ENCODE measurements at places on chromosomes 2 and 18. TPM values are rescaled to one million over a fixed set of nuclear protein-coding genes. Genes with fewer than 3 reads are reported as not detected.

Gene TCF7L1
- 41.9 TPM for polyA plus RNA-seq

Gene GKN1
- polyA plus RNA-seq = not detected

Gene TDRD15
- polyA plus RNA-seq = 0.48 TPM

Gene ASB18
- 0.84 TPM for polyA plus RNA-seq

Gene SETBP1
- polyA plus RNA-seq = 24.7 TPM

Gene CPO
- polyA plus RNA-seq = 0.53 TPM

Gene STARD6
- not detected for polyA plus RNA-seq

Gene MOCOS
- 1.1 TPM for polyA plus RNA-seq

Gene SLC25A12
- polyA plus RNA-seq = 51.7 TPM

Gene SLC9A4
- polyA plus RNA-seq = 0.12 TPM

Gene SLC19A3
- 6.1 TPM for polyA plus RNA-seq

Gene GRHL1
- polyA plus RNA-seq = 12.9 TPM

Gene PECR
- 12.5 TPM for polyA plus RNA-seq

Gene LYPD1
- 133 TPM for polyA plus RNA-seq

Gene CNDP1
- polyA plus RNA-seq = 1.3 TPM

Gene INHA
- 2.2 TPM for polyA plus RNA-seq

Gene SANBR
- polyA plus RNA-seq = 35.1 TPM

Gene FSIP2
- 1.0 TPM for polyA plus RNA-seq

Gene SELENOI
- polyA plus RNA-seq = 28.2 TPM

Gene ABHD1
- polyA plus RNA-seq = 2.9 TPM

Gene KIAA2012
- polyA plus RNA-seq = 5.4 TPM

Gene REG1B
- not detected for polyA plus RNA-seq

Gene PAX8
- polyA plus RNA-seq = 25.1 TPM

Gene KCNE4
- 11.0 TPM for polyA plus RNA-seq

Gene WDR43
- 19.9 TPM for polyA plus RNA-seq

Gene ARHGAP15
- 9.6 TPM for polyA plus RNA-seq

Gene CCDC178
- polyA plus RNA-seq = 2.2 TPM

Gene IL18RAP
- not detected for polyA plus RNA-seq

Gene RAPGEF4
- polyA plus RNA-seq = 46.1 TPM

Gene SKOR2
- 5.9 TPM for polyA plus RNA-seq

Gene DQX1
- 0.32 TPM for polyA plus RNA-seq

Gene TANC1
- polyA plus RNA-seq = 23.0 TPM

Gene NOSTRIN
- polyA plus RNA-seq = 11.4 TPM

Gene HNMT
- 36.6 TPM for polyA plus RNA-seq

Gene DSC1
- polyA plus RNA-seq = 0.11 TPM

Gene MC2R
- polyA plus RNA-seq = not detected

Gene TM4SF20
- polyA plus RNA-seq = 0.25 TPM

Gene CFAP65
- 9.0 TPM for polyA plus RNA-seq

Gene GPBAR1
- polyA plus RNA-seq = 0.74 TPM

Gene B4GALT6
- 54.6 TPM for polyA plus RNA-seq

Gene MYO5B
- polyA plus RNA-seq = 2.6 TPM

Gene SLC5A7
- polyA plus RNA-seq = 18.3 TPM

Gene GAL3ST2
- 0.79 TPM for polyA plus RNA-seq

Gene MAL
- 8.2 TPM for polyA plus RNA-seq

Gene MAP3K2
- 17.7 TPM for polyA plus RNA-seq

Gene TNS1
- polyA plus RNA-seq = 61.9 TPM

Gene GAREM2
- 63.2 TPM for polyA plus RNA-seq

Gene TMEM200C
- polyA plus RNA-seq = 8.6 TPM

Gene SLC23A3
- polyA plus RNA-seq = 0.17 TPM

Gene LYG2
- 0.33 TPM for polyA plus RNA-seq

Data from spinal cord (tissue), 10 donors.